Stimulated activated CD4-positive, alpha-beta T cell treated with anti-CD3 and anti-CD28 coated beads, TNF-alpha, amount 100 ng/mL, for 24 hours (primary cell): ENCODE measurements at places on chromosomes 13 and 19.

DNA sequence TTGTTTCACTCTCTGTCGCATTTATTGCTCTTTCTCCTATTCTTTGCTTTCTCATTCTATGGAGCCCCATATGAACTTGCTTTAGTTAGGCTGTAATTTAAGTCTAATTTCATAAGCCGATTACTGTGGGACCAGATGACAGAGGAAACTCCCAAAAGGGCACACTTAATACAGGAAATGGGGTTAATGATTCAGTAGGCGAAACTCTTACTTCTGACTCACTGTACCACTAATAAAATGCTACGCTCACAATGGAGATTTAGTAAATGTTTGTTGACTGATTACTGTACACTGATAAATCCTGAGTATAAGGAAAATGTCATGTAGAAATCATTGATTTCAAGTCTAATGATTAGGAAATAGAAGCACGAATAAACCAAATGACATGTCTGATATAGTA lies 276.4 kb downstream of the KLF5 start:
- DNase-seq: no peak

DNA sequence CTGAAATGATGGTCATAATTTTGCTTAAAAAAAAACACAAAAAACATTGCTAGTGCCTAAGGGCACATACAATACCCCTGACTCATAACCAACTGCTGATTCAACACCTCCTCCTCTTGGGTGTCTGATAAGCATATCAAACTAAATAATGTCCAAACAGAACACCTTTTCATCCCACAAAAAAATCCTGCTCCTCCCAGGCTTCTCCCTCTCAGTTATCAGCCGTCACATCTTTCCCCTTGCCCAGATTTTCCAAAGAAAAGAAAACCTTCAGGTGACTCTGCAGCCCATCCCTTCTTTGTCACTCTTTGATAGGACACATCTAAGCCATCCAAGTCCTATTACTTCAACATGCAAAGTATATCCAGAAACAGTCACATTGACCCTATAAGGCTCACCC lies 46.9 kb downstream of the ABCC4 start:
- DNase-seq: no peak

GRCh38 chr19:4722671-4723594 lies 709 bp downstream of the DPP9 start:
- DNase-seq: no peak

- DNase-seq: no peak
Measured at GRCh38 chr19:43330726-43331434, 22.6 kb upstream of the CD177 start.

- DNase-seq: no peak
Measured at GRCh38 chr13:34970961-34971360, 28.9 kb downstream of the NBEA start.

DNA sequence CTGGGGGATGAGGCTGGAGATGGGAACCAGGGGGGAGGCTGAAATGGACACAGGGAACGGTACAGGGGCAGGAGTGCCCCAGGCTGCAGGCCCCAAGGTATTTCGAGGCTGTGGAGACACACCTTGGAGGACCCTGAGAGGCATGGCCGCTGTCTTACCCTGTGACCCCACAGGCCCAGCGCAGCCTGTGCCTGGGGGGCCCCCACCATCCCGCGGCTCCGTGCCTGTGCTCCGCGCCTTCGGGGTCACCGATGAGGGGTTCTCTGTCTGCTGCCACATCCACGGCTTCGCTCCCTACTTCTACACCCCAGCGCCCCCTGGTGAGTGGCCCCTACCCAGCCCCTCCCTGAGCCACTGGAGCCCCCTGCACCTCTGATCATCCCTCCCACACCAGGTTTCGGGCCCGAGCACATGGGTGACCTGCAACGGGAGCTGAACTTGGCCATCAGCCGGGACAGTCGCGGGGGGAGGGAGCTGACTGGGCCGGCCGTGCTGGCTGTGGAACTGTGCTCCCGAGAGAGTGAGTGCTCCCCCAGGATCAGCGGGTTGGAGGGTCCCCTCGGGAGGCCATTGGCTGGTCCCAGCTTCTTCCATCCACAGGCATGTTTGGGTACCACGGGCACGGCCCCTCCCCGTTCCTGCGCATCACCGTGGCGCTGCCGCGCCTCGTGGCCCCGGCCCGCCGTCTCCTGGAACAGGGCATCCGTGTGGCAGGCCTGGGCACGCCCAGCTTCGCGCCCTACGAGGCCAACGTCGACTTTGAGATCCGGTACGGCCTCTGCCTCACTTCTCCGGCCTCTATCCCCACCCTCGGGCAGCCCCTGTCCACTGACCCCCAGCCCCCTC lies 16.9 kb upstream of the SPIB start:
- no peak for DNase-seq

- DNase-seq: no peak
Measured at GRCh38 chr19:48061401-48062344, 17.8 kb upstream of the CABP5 start.

GRCh38 chr13:71874458-71874857 lies 7.5 kb upstream of the DACH1 start:
- no peak for DNase-seq
